ENCODE measurements at places on chromosomes 7 and 10.

DNA sequence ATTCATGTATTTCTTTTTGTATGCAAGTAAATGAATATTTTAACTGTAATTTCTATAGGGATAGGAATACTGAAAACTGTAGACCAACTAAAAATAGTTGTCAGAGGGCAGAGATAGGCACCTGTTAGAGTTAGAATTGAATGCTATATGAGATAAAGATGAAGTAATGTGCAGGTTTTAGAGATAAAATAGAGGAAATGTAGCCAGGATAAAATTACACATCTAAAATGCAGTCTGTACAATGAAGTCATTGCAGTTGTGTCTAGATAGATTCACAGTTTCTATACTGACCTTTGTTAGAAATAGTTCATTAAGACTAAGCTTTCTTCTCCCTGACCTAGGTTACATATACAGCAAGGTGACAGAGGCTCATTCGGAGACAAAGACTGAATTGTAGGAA lies 46.2 kb downstream of the SMNDC1 start:
- DNase-seq: no peak

DNA sequence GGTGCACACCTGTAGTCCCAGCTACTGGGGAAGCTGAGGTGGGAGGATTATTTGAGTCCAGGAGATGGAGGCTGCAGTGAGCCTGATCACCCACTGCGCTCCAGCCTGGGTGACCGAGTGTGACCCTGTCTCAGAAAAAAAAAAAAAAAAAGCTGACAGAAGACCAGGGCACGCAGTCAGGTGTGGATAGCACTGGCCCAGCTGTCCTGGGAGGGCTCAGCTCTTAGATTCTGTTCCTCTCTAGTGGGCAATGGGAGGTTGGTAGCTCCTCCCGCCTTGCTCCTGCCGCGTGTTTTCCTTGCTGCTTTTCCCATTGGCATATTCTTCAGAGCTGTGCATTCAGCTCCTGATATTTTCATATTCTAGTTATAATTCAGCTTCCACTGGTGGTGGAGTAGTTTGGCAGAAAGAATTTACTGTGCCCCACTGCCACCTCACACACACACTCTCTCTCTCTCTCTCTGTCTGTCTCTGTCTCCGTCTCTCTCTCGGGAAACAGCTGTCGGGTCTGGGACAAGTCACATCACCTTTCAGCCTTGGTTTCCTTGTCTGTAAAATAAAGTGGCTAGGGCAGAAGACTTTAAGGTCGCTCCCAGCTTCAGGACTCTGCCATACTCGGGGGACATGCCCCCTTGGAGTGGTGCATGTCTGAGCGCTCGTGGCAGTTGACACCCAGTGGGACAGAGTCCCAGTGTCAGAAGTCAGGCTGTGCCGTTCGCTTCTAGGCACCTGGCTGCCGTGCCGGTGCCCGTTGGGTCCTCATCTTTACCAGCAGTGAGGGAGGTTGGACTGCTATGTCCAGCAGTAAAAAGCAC lies 25.9 kb upstream of the ANKRD2 start:
- DNase-seq: no peak

DNA sequence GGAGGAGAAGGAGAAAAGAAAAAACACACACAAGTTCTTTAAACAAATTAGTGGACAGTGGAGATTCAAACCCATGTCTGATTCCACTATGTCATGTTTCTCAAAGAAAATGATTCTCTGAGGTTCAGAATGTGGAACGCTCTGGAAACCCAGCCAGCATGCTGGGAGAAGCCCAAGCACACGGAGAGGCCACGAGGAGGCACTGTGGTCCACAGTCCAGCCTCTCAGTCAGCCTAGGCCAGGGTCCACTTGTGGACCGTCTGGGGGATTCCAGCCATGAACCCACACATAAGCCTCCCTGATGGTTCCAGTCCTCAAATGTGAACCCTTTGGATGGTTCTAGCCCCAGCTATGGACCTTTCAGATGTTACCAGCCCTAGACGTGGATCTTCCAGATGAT lies 73.4 kb downstream of the CAV1 start:
- DNase-seq: no peak

GRCh38 chr10:132342553-132342952 lies 10.6 kb downstream of the LRRC27 start:
- DNase-seq: no peak

DNA sequence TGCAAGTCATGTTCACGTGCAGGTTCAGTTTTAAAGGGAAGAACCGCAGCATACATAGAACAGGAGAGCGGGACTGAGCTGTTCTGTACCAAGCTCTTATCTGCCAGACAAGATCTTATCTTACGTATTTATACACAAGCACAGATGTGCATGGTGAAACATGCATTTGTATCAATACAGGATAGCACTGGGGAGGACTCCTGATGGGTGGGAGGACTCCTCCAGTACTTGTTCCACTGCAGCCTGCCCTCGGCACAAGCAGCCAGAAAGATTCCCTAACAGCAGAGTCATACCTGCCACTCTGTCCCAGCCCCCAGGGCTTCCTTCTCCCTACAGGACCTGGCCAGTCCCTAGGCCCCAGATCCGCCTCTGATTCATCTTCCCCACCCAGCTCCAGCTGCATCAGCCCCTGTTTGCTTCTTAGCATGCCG lies 13.2 kb upstream of the PRKCQ start:
- no peak for DNase-seq

- no peak for DNase-seq
Observed at GRCh38 chr10:107747851-107748250, 583.3 kb upstream of the SORCS1 start.

- DNase-seq: no peak
Observed at GRCh38 chr10:5775685-5776084, 37.5 kb downstream of the GDI2 start.

GRCh38 chr7:98024075-98024474 lies 34.1 kb upstream of the OCM2 start:
- DNase-seq: no peak

DNA sequence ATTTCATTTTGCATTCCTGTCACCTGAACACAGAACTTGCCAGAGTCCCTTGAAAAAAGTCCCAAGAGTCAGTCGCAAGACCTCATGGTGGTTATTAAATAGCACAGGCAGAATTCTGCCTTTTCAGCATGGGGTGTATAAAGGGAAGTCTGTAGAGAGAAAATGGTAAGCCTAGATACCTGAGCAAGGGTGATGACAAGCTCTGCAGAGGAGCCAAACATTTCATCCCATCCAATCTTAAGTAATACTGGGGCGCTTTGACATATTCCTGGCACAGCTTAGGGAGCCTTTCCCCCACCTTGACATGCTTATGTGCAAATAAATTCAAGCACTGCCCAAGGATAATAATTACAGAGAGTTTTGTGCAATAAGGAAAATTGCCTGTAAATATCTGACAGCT lies 213.0 kb downstream of the INHBA start:
- no peak for DNase-seq

DNA sequence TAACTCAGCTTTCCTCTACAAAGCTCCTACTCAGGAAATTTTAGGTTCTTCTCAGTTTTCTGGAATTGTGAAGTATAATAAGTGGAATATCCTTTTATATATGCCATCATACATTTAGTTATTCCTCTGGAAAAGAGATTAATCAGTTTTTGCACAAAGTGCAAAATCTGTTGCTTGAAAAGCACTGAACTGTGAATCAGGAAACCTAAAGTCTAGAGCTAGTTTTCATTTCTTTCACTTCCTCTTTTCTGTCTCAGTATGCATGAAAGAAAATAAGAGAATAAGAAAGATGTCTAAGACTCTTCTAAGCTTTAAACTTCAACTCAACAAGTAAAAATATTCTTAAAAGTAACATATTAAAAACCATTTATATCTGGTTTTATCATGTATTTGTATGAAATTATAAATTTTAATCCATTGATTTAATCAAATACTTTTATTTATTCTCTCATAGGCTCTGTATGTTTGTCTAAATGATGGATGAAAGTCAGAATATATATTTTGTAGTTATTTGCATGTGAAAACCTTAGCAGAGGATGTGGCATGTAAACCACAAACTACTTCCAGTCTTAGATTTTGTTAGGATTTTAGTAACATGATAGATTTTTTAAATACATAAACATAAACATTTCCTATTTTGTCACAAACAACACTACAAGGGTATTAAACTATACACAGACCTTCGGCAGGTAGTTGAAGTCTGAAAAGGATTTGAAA lies 1073.0 kb downstream of the XPNPEP1 start:
- no peak for DNase-seq

- no peak for DNase-seq
Observed at GRCh38 chr7:6221340-6222319, 50.8 kb downstream of the CYTH3 start.

GRCh38 chr10:56296618-56297017 lies 64.4 kb downstream of the ZWINT start:
- no peak for DNase-seq

DNA sequence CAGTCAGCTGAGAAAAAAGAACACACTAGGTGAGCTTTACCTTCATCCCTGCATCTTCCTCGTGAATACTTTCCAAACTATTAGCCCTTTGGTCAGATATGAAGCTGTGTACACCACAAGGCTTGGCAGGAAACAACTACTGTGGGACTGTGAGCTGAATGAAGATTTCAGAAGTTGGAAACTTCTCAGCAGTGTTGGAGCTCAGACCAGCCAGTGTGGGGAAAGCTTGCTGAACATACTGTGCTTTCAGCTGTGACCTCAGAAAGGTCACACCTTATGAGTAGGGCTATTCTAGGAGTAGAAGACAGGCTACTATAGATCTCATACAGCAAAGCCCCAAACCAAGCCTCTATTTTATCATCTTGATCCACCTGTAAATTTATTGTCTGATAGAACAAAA lies 123.6 kb downstream of the EXOC4 start:
- no peak for DNase-seq

DNA sequence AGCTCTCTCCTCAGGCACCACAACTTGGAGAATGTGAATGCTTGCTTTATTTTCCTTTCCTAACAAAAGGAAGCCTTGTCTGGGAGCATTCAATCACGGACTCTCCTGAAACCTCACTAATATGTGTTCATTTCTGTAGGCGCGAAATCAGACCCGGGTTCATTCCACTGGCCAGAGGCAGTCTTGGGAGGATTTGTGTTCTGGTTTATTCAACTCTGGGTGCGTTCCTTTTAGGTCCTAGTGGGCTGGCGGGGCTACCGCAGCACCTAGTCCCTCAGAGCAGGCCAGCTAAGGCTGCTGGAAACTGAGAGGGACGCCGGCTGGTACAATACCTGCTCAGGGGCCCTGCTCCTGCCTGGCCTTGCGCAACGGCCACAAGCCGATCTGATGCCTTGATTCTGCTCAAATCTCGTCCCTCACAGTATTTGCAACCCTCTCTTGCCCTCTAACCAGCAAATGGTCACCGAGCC lies 7.5 kb downstream of the HOXA4 start:
- DNase-seq: no peak

DNA sequence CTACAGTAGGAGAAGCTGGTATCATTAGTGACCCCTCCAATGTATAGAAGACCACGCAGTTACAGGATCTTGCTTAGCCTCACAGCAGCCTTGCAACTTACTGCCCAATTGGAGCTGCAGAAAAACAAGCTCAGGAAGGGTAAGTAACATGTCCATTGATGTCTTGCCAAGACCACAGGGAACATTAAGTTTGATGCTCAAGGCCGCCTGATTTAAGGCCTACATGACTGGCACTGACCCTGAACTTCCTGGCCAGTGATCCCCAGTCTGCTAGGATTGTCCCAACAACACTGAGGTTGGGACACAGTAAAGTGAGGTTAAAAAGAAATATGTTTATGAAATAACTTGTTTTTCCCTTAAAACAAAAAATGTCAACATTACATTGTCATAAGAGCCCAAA lies 6.8 kb upstream of the GDF2 start:
- no peak for DNase-seq

DNA sequence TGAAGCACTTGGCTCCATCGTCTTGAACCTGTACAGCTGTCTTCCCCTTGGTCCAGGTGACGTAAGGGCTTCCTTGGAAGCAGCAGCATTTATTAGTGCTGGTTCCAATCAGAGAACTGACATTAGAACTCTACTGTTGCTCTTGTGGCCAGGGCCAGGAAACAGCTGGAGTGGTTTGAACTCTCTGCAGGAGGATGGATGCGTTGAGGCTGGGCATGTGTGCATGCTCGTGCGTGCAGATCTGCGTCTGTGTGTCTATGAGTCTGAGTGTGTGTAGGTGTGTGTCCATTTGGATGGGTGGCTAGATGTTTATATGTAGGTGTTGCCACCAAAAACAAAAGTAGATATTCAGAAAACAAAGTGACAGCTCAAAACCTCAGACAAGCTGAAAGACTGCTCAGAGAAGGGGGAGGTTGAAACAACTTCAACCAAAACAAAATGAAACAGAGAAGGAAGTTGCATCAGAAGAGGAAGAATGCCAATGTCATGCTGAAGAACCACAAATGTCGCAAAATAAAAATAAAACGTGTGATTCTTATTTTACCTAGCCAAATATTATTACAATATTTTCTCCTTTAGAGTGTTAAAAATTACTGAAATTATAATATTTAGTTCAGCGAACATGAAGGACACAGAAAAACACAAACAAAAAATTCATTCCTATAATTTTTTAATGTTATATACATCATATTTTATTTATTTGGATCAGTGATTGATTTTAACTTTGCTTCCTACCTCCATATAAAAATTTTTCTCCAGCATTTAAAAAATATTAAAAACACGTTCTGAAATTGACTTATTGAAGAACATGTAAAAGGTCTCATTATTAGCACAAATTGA lies 96.1 kb upstream of the MKLN1 start:
- no peak for DNase-seq

GRCh38 chr7:117158941-117159697 lies 163.7 kb downstream of the WNT2 start:
- no peak for DNase-seq

DNA sequence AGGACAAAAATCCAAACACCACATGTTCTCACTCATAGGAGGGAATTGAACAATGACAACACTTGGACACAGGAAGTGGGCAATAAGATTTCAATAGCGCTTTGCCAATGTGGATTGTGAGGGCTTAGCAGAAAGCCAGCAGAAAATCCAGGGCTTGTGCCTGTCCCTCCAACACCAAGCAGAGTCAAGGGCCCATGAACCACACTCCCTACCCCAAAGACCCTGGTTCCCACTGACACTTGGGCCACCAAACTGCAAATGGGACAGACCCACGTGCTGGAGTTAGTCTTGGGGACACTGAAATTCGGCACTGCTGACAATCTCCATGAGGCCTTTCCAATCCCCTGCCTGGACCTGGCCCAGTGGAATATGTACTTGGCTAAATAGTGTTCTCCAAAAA lies 67.0 kb downstream of the GRID1 start:
- no peak for DNase-seq

- DNase-seq: no peak
Observed at GRCh38 chr10:124109261-124109660, 15.9 kb upstream of the CHST15 start.

DNA sequence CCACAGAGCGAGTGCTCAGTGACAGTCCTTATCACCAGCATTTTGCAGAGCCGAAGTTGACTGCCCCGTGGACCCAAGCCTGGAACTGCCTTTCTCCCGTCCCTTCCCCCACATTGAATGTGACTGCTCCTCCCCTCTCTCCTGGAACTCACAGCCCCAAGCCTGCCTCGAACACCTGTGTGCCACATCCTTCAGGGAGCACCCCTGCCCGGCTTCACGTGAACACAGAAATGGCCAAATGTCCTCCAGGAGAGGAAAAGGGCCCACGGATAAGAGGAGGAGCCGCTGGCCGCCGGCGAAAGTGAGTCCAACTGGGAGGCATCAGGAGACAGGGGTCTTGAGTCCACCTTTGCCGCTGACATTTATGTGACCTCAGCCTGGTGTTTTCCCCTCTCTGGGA lies 16.2 kb downstream of the STX1A start:
- DNase-seq: no peak
